ENCODE measurements at places on chromosomes 11 and 22.

GRCh38 chr11:103729617-103730016 is 306.8 kb upstream of the DDI1 start:
- DNase-seq: no peak

DNA sequence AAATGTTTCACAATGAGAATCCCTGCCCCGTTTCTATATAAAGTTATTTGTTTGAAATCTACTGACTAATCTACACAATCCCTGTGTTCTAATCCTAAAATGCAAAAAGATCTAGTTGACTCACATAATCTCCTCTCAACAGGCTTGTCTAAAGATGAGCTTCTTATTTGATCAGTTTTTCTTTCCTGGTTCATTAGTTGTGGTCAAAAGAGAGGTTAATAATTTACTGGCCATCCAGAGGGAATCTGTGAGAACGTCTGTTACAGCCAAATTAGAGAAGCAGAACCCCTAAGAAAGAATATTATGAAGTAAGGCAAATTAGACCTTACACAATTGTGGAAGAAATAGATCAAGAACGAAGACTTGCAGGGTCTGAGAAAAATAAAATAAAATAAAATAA is 173.7 kb upstream of the ANO3 start:
- DNase-seq: no peak

GRCh38 chr22:28560046-28560742 is 119.4 kb downstream of the TTC28 start:
- no peak for DNase-seq

GRCh38 chr11:32538804-32539203 is 44.8 kb upstream of the EIF3M start:
- no peak for DNase-seq

GRCh38 chr11:60672255-60672654 is 27.2 kb upstream of the MS4A8 start:
- DNase-seq: no peak
